Jurkat, Clone E6-1 (cell line): ENCODE measurements at places on chromosomes 1 and 21.

GRCh38 chr1:185325413-185325812 lies 8.4 kb upstream of the IVNS1ABP start:
- no peak for DNase-seq

DNA sequence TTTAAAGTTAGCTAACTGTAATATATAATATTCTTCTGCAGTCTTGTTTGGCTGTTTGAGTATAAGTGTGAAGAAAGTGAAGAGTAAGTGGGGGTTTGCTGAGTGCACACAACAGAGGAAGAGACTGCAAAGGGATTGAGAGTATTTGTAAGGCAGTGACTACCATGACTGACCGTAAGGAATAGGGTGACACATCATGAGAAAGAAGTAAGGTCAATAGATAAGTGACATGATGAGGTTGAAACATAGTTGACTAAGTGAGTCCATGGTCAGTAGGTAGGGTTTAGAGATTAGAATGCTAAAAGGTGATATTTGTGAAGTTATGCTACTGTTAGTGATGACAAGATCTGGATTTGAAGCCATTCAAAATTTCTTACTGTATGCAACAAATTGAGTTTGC lies 27.7 kb downstream of the WARS2 start:
- no peak for DNase-seq

DNA sequence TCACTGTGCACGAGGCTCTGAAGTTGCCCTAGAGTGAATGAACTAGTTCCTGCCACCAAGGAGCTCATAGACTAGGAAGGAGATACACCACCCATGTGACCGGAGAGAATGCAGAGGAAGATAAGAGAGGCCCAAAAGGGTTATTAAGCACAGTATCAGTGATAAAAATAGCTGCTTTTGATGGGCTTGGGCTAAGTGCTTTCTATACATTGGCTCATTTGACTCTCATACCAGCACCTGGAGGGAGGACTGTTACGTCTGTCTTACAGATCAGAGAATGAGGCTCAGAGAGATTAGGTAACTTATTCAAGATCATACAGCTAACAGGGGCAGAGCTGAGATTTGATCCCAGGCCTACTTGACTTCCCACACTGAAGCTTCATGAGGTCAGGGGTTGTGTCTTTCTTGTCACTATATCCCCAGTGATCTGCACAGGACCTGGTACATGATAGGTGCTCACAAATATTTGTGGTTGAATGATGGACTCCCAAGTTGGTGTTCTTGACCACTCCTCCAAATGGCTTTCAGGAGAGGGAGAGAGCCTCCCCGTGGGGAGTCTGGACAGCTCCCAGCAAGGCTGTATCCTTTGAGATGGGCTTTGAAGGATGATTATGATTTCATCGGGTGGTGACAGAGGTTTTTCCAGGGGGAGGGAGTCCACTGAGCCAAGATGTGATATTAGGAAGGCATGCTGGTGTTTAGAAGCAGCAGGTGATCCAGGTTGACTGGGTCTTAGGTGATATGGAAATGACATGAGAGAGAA lies 14.4 kb downstream of the PPFIA4 start:
- DNase-seq: peak; percentile 53

GRCh38 chr1:66779475-66780078 lies 21.5 kb downstream of the INSL5 start:
- no peak for DNase-seq
